GM12878 (cell line): ENCODE measurements at places on chromosomes 7 and 10.

DNA sequence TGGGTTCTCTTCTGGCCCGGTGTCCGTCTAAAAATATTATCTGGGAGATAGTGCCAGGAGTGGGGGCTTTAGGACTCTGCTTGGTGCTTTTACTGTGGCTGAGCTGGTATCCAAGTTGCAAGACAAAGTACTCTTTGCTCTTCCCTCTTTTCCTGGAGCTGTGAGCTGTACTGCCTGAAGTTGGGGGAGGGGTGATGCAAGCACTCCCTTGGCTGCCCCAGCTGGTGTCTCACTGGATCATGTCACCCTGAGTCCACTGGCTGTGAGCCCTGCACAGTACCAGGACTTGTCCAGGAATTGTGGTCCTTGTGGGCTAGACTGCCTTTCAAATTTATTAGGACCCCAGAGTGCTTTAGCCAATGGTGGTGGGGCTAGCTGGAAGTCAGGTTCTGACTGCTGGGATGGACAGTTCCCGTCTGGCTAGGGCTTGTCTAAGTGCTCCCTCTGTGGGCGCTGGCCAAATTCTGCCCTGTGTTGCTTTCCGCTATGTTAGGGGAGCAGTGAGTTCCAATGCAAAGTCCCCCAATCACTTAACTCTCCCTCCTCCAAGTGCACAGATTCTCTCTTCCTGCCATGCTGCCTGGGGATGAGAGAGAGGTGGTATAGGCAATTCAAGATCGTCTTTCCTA is 13.1 kb downstream of the CC2D2B start:
- DNase-seq: no peak

DNA sequence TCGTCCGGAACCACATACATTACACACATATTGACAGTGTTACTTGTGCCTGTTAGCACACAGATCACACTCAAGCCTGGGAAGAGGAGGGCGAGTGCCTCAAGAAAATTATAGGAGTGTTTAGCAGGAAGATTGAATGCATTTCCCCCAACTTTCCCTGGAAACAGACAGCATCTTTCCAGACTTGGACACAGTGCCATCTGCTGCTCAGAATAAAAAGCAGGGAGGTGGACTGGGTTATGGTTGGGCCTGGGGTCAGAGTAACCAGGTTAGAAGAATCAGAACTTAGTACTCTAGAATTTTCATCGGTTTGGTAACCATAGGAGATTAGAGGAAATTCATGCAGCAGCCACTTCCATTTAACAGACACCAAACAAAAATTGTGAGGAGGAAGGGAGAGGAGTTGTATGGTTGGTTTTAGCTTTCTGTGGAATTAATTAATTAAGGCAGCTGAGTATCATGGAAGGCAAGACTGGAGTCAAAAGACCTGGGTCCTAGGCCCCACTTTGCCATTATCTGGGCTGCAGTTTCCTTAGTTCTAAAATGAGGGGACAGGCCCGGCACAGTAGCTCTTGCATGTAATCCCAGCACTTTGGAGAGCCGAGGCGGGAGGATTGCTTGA is 43.4 kb upstream of the OPTN start:
- no peak for DNase-seq

DNA sequence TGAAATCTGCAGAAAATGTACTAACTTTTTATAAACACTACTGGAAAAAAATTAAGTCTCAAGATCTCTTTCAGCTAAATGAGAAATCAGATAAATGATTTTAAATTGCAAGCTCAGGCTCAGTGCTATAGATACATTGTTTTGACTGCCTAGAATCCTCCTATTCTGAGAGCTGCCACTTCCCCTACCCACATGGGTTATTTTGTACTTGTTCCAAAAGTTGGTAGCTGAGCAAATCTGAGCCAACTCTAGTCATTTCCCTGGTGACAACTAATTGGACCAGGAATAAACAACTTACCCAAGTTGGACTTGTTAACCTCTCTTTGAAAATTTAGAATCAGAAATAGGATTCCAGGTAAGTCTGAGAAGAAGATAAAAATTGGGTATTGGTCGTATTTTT is 202.1 kb downstream of the MBL2 start:
- no peak for DNase-seq

GRCh38 chr10:74921744-74922143 is 95.3 kb downstream of the KAT6B start:
- no peak for DNase-seq
